Fibroblast of skin of left biceps (primary cell): ENCODE measurements at places on chromosomes 12 and 14.
A peak's percentile ranks its signal among the peaks of the same experiment; 100 is the strongest.

DNA sequence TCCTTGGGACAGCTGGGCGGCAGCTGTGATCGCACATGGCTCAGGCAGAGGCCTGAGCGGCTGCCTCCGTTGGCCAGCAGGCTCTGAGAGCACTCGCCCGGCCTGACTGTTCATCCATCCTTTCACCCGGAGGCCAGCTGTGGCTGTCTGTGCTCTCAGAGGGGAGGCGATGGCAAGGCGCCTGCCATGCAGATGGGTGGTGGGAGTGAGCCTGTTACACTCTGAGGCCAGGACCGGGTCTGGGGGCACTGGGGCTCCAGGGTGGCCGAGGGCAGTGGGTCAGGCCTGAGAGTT, 292.3 kb downstream of the TMEM121 start:
- no peak for DNase-seq

DNA sequence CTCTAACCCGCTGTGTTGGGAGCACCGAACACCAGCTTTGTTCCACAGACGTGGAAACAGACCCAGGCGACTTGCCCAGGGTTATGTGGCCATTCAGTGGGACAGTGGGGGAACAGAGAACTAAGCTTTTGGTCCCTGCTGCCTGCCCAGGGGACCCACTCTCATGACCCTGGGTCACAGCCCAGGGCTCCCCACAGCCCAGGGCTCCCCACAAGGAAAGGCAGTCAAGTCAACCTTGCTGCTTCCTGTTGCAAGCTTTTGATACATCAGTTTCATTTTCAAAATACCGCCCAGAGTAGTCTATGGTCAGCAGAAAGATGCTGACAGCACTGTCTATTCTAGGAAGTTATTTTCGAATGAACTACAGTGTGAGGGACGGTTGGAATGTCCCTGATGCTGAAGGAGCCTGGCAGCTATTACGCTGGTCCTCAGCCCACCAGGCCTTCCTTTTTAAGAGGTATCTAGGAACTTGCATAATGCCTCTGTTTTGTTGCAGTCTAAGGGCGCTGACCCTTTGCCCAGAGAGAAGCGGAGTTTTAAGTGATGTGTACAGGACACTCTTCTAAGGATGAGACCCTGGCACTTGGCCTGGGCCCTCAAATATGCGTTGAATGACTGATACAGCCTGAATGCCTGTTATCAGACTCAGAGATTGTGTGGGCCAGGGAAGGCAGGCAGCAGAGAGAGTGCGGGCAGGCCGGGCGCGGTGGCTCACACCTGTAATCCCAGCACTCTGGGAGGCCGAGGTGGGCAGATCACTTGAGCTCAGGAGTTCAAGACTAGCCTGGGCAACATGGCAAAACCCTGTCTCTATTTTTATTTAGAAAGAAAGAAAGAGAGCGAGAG, 12.6 kb upstream of the TTC7B start:
- DNase-seq: no peak

- DNase-seq: no peak
Measured at GRCh38 chr12:3172124-3173007, 95.2 kb downstream of the TSPAN9 start.

GRCh38 chr14:86141966-86142365, 612.0 kb downstream of the FLRT2 start:
- DNase-seq: no peak

DNA sequence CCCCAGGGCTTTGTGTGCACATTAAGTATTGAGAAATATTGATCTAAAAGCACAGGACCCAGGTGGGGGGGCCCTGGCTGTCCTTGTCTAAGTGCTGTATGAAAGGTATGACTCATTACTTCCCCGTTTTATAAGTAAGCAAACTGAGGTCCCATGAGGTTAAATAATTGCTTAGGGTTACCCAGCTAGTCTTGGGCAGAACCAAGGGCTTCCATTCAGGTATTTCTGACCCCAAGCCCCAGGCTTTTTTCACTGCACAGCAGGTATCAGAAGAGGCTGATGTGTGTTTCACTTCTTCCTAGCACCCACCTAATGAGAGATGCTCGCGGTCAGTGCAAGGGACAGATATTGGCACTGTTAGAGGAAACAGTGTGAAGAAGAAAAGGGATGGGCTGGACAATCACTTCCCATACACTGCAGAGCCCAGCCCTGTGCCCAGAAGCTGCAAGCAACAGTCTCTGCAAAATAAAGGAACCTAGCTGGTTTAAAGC, 4.7 kb upstream of the TC2N start:
- DNase-seq: no peak

GRCh38 chr12:9363145-9363544, 154.9 kb upstream of the PZP start:
- DNase-seq: no peak

DNA sequence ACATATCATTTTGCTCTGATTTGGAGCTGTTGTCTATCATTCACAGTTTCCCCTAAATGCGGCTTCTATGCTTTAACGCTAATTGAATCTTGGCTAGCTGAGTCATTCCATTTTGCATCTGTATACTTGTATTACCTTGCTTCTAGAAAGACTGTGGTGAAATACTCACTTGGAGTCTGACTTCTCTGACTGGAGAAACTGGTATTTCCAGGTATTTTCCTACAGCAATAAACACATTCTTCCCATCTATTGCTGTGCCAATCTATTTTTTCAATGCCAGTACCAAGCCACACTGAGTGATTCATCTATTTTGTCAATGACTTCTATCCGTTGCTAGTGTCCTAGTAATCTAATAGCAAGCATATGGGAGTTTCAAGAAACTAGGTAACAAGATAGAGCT, 76.0 kb upstream of the ST8SIA1 start:
- no peak for DNase-seq

DNA sequence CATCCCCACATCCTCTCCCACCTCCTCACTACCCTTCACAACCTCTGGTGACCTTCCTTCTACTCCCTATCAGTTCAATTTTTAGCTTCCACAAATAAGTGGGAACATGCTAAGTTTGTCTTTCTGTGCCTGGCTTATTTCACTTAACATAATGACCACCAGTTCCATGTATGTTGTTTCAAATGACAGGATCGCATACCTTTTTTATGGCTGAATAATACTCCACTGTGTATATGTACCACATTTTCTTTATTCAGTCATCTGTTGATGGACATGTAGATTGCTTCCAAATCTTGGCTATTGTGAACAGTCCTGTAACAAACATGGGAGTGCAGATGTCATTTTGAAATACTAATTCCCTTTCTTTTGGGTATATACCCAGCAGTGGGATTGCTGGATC, 98.7 kb downstream of the TRMT5 start:
- DNase-seq: no peak

DNA sequence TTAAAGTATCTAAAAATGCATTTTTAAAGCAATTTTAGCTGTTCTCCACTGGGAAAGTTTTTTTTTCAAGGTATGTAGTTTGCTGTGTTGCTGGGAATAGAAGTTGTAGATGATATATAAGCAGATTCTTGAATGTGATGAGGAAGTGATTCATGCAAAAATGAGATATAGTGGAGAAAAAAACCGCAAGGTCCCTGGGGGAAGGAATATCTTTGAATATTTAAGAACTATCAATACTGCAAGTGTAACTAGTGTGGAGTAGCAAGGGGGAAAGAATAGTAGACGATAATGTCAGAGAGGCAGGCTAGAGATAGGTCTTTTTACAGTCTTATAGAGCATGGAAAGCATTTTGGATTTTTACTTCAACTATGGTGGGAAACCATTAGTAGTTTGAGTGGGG, 42.5 kb downstream of the PTCSC3 start:
- DNase-seq: no peak

DNA sequence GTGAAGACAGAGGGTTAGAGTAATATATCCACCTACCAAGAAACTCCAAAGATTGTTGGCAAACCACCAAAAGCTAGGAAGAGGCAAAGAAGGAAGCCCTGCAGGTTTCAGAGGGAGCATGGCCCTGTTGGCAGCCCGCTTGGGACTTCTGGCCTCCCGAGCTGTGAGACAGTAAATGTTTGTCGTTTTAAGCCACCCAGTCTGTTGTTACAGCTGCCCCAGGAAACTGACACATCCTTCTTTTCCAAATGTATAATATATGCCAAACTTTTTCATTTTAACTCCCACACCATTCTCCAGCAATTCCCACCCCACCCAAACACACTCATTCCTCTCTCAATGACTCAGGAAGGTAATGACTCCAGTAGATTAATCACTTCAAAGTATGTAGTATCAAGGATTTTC, 74.0 kb downstream of the RPS29 start:
- DNase-seq: peak; percentile 5

DNA sequence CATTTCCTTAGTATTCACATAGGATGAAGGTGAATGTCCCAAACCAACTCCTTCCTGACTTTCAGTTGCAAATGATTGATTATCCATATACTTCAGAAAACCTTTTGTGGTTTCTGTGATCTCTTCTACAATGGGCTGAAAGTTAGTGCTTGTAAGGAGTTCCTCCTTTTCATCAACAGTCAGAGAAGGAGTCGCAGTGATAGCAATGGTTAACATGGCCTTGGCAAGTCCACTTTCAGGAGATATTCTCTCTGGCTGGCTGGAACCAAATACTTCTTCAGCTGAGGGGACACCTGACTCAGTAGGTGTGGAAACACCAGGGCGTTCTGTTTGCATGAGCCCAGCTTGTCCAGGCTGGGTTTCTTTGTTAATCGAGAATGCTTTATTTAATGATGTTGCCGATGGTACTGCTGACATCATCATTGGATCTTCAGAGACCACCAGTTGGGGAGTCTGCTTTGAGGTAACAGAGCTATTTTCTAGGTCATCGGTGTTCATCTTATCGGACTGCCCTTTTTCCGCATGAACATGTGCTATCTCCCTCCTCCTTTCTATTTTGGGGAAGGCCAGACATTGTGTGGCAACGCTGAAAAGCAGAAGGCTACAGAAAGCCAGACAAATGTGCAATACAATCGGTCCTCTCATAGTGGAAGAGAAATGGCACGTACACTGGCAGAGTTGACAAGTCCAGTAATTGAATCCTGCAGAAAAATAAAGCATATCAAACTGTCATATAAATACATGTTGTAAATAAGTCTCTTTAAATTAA, 13.1 kb downstream of the ARMH4 start:
- no peak for DNase-seq

- no peak for DNase-seq
Measured at GRCh38 chr12:114479831-114480230, 73.9 kb upstream of the TBX5 start.

GRCh38 chr12:132064631-132065030, 79.5 kb downstream of the DDX51 start:
- no peak for DNase-seq

GRCh38 chr14:87059060-87059839, 933.7 kb downstream of the GALC start:
- DNase-seq: no peak

DNA sequence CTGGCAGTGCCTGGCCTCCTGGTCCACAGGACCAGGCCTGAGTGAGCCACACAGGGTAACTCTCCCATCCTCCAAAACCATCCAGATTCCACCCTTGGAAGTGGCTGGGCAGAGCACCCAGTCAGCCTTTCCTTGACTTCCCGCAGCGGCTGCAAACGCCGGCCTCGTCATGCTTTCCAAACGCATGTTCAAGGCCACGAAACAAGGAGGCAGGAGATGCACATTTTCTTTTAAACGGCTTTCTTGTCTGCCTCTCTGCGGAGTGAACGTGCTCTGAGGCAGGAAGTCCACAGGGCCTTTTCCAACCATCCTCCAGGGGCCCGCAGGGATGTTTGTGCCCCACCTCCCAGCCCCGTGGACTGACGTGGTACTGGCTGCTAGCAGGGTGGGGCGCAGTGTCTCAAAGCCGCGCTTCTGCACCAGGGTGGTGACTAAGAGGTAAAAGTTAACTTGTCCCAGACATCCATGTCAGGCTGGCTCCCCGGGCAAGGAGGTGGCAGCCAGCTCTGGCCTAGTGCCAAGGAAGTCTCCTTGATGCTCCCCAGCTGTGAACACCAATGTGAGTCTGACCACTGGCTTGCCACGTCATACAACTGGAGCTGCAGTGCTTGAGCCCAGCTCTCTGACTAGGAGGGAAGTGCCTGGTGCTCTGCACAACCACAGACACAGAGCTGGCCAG, 45.0 kb downstream of the KCNA5 start:
- DNase-seq: no peak

DNA sequence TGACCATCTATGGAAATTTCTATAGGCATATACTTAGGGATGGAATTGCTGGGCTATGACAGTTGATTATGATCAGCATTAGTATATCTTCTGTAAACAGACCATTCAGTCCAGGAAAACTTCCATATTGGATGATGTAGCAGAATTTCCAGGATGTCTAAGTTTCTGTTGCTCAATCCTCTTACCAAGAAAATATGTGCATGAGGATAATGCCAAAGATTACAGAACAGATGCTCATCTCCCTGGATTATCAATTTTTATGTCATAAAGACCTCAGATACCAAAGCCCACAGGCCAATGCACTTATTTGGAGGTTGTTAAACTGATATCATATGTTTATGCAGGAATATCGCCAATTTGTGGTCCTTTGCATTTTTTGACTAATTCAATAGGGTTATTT, 354.4 kb upstream of the FLRT2 start:
- peak; percentile 91 for DNase-seq

DNA sequence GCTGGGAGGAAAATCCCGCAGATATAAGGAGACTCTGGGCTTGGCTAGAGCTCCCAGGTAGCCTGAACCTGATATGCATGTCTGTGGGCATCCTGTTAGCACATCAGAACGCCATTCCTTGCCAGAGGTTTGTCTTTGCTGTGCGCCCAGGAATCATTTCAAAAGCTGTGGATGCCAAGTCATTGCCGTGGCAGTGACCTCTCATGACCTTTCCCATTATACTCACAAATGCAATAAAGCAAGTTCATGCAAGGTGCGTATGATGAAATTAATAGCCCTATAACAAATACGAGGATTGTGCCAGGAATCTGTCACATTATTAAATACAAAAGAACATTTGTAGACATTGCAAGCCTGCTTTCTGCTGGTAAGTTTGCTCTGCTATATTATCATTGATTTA, 229.1 kb upstream of the PELI2 start:
- DNase-seq: no peak

DNA sequence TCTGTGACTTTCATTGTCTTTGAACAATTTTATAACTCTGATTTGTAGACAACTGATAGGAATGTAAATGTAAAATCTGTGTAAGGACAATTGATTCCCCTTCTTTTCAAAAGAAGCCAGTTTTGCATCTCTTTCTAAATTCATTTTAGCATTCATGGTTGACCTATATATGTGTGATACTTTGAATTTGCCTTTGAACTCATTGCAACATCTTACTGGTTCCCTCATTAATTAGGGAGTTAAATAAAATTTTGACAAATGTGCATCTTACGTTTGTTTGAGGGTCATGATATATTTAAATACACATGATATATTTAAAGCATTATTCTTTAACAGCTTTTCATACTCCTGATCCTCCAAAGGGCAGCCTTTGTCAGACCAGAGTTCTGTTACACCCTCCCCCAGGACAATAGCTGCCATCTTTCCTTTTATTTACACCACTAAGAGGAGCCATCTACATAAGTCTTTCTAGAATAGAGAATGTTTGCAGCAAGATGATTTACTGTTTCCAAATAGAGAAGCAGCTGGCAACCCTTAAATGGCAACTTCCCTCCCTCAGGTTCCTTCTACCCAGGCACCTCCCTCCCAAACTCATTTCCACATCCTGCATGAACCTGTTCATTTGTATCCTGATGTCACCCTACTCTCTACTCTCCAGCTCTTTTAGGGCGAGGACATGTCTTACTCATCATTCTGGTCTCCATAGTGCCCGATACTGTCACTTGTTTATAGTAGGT, 40.2 kb upstream of the APPL2 start:
- no peak for DNase-seq
